EH (cell line): ENCODE measurements at places on chromosomes 5 and 9.

- DNase-seq: no peak
Observed at GRCh38 chr5:88884608-88884877, 1.6 kb upstream of the MEF2C start.

DNA sequence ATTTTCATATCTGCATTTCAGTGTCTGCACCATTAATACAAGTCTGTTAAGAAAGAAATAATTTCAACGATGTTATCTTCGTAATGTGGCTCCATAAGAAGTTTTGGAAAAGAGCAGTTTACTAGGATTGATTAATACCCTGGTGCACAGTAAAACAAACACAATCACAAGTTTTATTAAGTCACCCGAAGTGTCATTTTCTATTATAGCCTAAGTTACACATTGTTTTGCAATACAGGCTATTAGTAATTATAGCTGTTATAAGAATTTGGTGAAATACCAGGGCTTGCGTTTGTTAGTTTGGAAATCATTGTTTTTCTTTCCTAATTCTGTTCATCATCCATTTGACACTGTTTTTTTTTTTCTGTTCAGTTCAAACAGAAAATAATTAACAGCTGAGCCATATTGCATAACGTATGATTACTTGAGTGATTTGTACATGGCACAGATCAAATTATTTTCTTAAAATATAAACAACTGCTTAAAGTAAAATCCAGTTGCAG is 30.6 kb downstream of the LVRN start:
- no peak for DNase-seq

DNA sequence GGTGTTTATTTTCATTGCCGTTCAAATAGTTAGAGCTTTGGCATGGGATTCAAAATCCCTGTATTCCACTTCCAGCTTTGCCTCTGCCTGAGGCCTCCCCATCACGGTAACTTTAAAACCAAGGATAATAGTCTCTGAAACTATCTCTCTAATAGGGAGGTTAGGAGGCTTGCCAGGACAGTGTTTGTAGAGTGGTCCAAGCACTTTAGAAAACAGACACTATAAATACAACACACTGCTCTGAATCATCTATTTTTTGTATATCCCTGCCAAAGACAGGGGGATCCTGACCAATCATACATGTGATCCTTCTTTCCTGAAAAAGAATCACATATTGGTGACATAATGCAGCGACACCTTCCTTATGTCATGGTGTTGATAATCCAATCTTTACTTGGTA is 326.8 kb downstream of the BNC2 start:
- no peak for DNase-seq

DNA sequence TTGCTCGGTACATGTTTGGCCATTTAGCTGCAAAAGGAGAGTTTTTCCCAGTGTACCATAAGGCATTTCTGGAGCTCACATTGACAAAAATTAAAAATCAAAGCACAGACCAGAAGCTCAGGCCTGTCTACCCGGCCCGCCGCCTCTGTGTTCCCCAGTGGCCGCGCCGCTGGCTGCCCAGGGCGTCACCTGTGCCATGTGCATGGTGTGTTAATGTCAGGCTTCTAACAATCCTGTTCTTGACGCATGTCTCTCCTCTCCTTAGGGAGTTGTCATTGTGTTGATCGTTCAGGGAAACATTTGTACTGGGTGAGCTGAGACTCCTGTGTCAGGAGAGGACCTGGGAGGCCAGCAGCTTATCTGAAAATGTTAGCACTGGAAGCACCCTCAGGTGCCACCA is 9.6 kb upstream of the NTNG2 start:
- DNase-seq: no peak

- no peak for DNase-seq
Observed at GRCh38 chr5:126568206-126568755, 26.7 kb downstream of the ALDH7A1 start.

DNA sequence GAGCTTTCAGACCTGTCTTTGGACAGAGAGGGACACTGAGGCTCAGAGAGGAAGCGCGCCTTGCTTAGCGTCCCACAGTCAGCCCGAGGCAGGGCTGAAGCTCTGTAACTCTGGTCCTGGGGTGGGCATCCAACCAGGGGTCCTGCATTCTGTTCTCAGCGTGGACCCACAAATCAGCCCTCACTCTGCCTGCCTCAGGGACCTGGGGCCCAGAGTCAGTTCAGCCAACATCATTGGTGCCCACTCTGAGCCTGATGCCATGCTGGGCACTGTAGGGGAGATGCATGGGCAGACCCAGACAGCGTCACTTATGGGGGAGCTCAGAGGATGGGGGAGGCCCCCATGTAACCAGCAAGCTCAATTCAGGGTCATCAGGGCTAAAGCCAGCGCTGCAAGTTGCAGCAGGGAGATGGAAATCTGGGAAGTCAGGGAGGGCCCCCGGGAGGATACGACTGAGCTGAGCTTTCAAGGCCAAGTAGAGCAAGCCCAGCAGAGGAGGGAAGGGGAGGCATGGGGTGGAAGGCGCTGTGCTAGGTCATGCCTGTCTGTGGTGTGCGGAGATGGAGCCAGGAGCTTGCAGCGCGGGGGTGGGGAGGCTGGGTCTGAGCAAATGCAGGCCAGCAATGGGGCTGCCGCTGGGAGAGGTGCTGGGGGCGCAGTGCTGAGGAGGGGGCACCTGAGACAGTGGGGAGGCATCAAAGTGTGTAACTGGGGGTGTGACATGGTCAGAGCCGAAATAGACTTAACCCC is 21.1 kb downstream of the CORO2A start:
- no peak for DNase-seq

- no peak for DNase-seq
Observed at GRCh38 chr9:128825923-128826700, 3.5 kb downstream of the SPOUT1 start.

- no peak for DNase-seq
Observed at GRCh38 chr5:152549709-152550108, 144.6 kb upstream of the NMUR2 start.

DNA sequence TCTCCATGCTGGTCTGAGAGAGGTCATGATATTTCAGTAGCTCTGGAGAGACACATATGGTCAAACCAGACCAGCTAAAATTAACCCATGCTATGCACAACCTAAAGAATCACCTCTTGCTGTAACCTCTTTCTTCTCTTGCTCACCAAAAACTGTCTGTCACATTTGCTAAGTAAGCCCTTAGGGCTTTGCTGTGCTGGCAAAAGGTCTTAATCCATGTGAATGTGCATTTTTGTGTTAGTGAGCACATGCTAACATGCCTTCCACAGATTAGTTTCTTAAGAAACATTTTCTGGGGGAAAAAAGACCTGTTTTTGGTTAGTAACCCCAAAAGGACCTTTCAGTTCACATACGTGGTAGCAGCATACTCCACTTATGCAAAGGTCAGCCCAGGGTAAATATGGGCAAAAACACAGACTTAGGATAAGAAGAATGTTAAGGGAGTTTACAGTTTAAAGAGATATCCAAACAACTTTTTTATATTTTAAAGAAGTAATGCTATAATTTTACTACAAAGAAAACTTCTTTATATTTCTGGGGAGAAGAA is 124.2 kb upstream of the CCDC152 start:
- no peak for DNase-seq

- no peak for DNase-seq
Observed at GRCh38 chr9:110252509-110253139, 3.7 kb downstream of the TXN start.

DNA sequence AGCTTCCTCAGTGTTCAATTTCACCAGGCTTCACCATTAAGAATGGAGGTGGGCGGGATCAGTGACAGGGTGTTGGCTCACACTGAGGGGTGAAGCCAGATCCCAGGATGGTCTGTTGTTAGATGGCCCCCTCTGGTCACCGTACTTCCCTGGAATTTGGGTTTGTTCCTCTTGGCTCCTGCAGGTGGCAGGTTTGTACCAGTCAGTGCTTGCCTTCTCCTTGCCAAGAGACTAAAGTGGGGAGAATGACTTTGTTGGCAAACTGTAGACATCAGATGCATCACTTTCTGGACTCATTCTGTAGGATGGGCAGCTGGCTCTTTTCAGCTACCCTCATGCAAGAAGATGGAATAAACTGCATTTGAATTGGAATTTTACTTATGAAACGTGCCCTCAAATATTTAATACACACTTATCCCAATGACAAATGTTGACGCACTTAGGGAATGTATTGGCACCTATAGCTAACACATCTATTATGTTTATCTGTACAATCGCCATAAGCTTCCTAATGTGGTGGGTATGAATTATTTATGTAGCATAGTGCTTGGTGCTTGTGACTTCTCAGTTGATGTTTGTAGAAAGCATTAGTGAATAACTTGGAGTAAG is 31.4 kb upstream of the ANKRD55 start:
- DNase-seq: peak; percentile 54

DNA sequence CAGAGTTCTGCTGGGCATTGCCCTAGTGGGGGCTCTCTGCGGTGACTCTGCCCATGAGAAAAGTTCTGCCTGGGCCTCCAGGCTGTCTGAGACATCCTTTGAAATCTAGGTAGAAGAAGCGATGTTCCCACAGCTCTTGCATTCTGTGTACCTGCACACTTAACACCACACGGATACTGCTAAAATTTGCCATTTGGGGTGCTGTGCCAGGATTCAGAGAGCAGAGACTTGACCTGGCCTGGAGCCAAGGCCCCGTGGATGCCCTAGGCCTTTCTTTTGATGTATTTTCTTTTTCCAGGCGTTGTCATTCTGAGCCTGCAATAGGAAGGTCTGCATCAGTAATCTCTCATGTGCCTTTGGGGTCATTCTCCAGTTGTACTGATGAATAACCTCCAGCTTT is 89.3 kb upstream of the IL12B start:
- DNase-seq: no peak

GRCh38 chr5:176670449-176670848 is 23.2 kb downstream of the TSPAN17 start:
- DNase-seq: no peak

- no peak for DNase-seq
Observed at GRCh38 chr5:11711932-11712331, 192.3 kb downstream of the CTNND2 start.

DNA sequence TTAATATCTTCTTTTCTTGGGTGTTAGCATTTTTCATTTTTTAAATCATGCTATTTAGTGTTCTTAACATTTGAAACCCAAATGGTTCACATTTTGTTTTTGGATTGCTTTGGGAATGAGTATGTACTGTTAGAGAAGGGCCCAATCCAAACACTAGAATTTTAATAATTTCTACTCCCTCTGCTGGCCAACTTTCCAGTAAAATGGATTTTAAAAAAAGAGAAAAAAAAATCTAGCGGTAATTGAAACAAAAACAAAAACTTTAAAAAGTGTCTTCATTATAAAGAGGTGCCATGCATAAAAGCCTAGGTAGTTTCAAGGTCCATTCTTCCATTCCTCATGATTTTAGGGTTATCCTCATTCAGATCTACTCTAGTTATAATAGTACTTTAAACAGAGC is 32.1 kb upstream of the RICTOR start:
- peak; percentile 22 for DNase-seq

- no peak for DNase-seq
Observed at GRCh38 chr9:109115931-109116526, 3.7 kb downstream of the TMEM245 start.

- DNase-seq: peak; percentile 48
Observed at GRCh38 chr5:60295423-60295822, 401.9 kb upstream of the PDE4D start.

DNA sequence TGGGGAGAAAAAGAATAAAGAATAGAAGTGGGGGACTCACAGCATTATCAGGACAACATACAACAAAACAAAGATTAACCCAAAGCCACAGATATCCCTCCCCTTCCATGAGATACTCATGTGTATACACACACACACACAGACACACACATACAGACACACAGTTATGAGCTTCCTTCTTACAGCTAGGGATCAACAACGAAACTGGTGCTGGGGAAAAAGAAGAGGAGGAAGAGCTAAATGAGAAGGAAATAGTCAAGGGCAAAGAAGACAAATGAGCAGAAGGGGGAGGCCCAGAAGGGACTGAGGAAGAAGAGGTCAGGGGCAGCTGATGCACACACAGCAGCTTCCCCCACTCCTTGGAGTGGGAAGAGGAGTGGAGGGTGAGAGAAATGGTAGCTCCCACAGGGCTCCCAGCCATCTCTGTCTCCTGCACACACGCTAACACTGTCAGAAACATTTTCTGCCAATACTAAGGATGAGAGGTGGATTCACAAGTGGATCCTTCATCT is 66.2 kb downstream of the SIL1 start:
- no peak for DNase-seq

DNA sequence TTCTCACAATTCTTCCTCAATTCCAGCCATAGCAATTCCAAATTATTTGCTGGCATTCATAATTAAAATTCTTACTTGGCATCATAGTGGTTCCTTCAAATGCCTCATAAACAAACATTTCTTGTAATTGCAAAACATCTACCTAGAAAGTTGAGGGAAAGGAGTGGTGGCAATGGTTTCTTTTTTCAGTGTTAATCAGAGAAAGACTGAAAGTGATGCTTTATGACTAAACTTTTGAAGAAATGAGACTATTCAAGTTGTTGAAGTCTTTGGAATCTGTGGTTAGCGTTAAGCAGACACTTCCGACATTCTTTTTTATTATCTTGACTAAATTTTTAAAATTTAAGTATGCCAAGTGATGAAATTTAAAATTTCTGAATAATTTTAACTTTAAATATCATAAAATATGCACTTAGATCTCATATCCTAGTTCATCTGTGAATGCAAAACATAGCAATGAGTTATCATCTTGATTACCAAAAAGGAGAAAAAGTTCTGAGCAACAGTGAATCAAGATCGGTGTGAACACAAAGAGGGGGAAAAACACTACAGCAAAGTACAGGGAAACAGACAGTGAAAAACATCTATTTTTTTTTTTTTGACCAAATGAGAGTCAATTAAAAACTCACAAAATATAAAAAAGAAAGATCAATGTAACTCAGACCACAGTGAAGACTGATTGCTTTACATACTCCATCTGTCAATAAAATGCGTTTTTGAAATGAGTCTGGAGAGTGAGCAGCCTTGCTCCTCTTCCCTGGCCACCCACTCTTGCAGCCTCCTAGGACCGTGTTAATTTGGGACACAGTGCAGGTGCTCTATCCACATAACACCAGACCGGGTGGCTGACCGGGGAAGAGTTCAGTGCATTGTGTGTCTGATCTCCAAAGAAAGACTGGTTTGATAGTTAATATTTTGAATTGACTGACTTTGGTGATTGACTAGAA is 20.6 kb upstream of the IL7R start:
- DNase-seq: no peak

- no peak for DNase-seq
Observed at GRCh38 chr5:157085930-157086329, 22.9 kb downstream of the HAVCR2 start.

GRCh38 chr5:128920345-128921215 is 44.7 kb upstream of the SLC27A6 start:
- DNase-seq: peak; percentile 32

- peak; percentile 42 for DNase-seq
Observed at GRCh38 chr9:27203783-27204182, 93.2 kb downstream of the EQTN start.

GRCh38 chr9:134491196-134491835 is 150.3 kb upstream of the COL5A1 start:
- DNase-seq: no peak

GRCh38 chr9:126862104-126862761 is 1.8 kb downstream of the ZBTB34 start:
- peak; percentile 12 for DNase-seq

GRCh38 chr9:130319300-130319699 is 53.7 kb downstream of the HMCN2 start:
- no peak for DNase-seq

GRCh38 chr5:175809531-175810121 is 61.8 kb upstream of the CPLX2 start:
- DNase-seq: peak; percentile 99

GRCh38 chr9:15370466-15371447 is 51.9 kb upstream of the SNAPC3 start:
- peak; percentile 7 for DNase-seq

GRCh38 chr9:113471566-113471965 is 8.0 kb downstream of the RGS3 start:
- peak; percentile 50 for DNase-seq
